ENCODE measurements at places on chromosomes 1 and 21. TPM values are rescaled to one million over a fixed set of nuclear protein-coding genes. Genes with fewer than 3 reads are reported as not detected.

PNRC2 gene
- 59.0 TPM for total RNA-seq

DAB1 gene
- total RNA-seq = not detected

TMEM125 gene
- total RNA-seq = 20.7 TPM

TMCC2 gene
- total RNA-seq = 0.33 TPM

VCAM1 gene
- total RNA-seq = 1.4 TPM

DNA sequence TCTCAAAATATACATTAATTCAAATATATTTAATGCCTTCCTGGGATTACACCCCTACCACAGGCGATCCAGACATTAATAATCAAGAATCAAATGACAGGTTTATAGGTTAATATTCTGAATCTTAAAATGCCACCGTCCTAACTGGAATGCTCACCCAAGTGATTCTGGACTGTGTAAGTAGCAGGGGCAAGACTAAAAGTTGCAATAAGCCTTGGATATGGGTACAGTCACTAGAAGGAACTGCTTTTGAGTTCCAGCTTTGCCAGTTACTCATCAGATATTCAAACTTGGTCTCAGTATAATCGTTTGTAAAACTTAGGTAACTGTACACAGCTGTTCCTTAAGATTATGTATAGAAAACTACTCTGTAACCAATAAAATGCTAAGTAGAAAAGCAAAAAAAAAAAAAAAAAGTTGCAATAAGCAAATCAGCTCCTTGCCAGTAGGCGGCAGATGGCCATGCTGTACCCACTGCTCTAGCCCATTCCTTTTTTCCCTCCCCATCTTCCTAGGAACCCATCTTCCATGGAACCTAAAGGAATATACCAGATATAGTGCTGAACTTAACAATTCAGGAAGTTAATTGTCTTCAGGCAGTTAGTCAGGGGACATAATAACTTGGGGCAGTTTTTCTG is 10.5 kb downstream of the RO60 start:
- no peak for DNase-seq

- no peak for DNase-seq
Measured at GRCh38 chr1:30035522-30036228, 687.7 kb downstream of the MATN1 start.

- DNase-seq = no peak
Measured at GRCh38 chr21:41031701-41032220, 136.2 kb upstream of the BACE2 start.

DNA sequence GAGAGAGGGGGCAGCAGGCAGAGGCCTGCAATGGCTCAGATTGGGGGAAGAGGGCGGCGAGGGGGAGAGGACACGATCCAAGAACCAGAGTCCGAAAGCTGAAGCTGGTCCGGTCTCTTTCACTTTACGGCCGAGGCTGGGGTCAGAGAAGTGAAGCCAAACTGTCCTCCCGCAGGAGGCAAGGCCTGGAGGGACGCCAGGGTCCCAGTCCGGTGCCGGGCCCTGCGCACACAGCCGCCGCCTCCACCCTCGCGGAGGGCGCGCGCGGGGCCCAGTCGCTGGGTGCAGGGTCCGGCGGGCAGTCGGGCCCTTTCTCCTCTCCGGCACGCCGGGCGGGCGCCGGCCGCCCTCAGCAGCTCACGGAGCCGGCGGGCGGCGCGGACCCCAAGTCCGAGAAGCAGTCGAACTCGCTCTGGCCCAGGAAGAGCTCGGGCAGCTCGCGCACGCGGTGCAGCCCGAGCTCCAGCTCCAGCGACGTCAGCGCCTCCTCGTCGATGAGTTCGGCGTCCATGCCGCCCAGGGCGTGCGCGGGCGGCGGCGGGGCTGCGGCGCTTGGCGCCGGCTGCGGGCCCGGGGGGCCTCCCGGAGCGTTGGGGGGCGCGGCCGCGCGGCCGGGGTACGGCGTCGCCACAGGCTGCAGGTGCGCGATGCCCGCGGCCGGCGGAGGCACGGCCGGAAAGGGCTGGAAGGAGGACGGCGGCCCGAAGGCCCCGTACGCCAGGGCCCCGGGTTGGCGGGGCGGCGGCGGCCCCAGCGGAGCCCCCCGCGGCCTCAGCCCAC is 749 bp downstream of the CITED4 start:
- DNase-seq = no peak

- DNase-seq = no peak
Measured at GRCh38 chr1:225360119-225360518, 67.7 kb downstream of the LBR start.

Measured in Calu3 (cell line).